Astrocyte (in vitro differentiated cells and primary cell): ENCODE measurements at places on chromosomes 12 and 14. TPM values are rescaled to one million over a fixed set of nuclear protein-coding genes. Genes with fewer than 3 reads are reported as not detected.

- peak overlapping the region; percentile 45 for H3K27ac ChIP-seq
- no peak overlapping the region for H3K4me3 ChIP-seq
- DNase-seq, result no peak
- peaks cover 4% of the 10 kb centered on the region for H3K36me3 ChIP-seq
Measured at GRCh38 chr12:128813883-128814282, 9.9 kb downstream of the SLC15A4 start.

DNA sequence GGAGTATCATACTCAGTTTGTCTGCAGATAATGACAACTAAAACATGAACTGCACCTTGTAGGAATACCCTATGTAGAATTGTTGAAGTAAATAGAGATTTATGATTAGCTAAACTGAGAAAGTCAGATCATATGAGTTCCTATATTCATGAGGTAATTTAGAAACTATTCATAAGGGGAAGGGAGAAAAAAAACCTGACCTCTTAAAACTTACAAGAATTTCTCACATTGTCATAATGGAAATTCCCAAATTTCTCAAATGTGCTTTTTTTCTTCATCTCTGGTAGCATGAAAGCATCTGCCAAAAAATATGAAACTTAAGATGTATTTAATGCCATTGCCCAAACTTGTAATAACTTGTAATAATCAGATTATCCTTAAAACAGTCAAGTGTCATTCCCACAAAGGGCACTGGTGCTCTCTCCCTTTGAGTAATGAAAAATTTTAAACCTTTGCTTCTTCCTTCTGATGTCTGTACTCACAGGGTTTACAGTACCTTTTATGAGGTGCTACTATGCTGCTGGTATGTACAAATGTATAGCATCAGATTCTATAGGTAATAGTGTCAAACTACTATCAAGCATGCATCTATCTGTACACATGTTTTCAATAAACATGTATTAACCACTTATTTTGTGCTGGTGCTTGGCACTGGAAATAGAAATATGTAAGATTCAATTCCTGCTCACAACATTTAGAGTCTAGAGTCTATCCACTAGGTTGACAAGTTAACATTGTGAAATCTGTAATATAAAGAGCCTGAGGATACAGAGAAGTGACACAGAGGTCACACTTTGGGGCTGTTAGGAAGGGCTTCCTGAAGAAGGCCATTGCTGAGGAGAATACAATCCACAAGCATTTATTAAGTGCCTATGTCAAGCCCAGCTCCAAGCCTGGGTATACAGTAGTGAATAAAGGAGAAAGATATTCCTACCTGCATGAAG is 17.4 kb upstream of the DRAM1 start:
- H3K27ac ChIP-seq, result no peak overlapping the region
- peaks cover 3% of the 10 kb centered on the region for H3K4me1 ChIP-seq
- DNase-seq, result no peak
- H3K36me3 ChIP-seq, result no peaks in the 10 kb centered on the region
- no peak overlapping the region for H3K4me3 ChIP-seq

DNA sequence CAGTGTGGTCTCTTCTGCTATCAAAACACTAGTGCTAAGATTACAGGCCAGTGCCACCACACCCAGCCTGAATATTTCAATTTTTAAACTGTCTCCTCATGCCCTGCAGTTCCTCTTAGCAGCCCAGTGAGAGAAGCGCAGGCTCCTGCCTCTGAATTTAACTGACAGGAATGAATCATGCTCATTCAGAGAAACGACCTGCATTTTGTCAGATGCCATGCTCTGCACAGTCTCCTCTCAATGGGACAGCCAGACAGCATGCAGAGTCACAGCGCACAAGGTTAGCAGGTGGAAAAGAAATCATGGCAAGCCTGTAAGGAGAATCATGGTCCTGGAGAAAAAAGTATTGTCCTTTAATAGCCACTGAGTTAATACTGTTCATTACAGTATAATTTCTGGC is 691.0 kb upstream of the SEL1L start:
- DNase-seq, result no peak
- H3K4me3 ChIP-seq, result no peak overlapping the region
- no peaks in the 10 kb centered on the region for H3K4me1 ChIP-seq
- H3K27me3 ChIP-seq, result no peaks in the 10 kb centered on the region
- H3K27ac ChIP-seq, result no peak overlapping the region

The SMAGP gene
- total RNA-seq, result 1.3 and 3.6 TPM in 2 replicates

- no peak for DNase-seq
- peaks cover 28% of the 10 kb centered on the region for H3K4me1 ChIP-seq
- H3K27ac ChIP-seq, result no peak overlapping the region
- H3K27me3 ChIP-seq, result no peaks in the 10 kb centered on the region
- peaks cover 46% of the 10 kb centered on the region for H3K36me3 ChIP-seq
- no peak overlapping the region for H3K4me3 ChIP-seq
Measured at GRCh38 chr12:6329703-6330064, 12.2 kb downstream of the TNFRSF1A start.

- H3K27me3 ChIP-seq, result peaks cover 93% of the 10 kb centered on the region
- H3K4me1 ChIP-seq, result no peaks in the 10 kb centered on the region
- no peak for DNase-seq
- no peak overlapping the region for H3K27ac ChIP-seq
Measured at GRCh38 chr14:60508363-60508706, 611 bp upstream of the SIX6 start.

- no peaks in the 10 kb centered on the region for H3K4me1 ChIP-seq
- H3K27me3 ChIP-seq, result no peaks in the 10 kb centered on the region
Measured at GRCh38 chr12:30707613-30708342, 12.1 kb upstream of the IPO8 start.

The AQP5 gene
- total RNA-seq, result not detected in 2 replicates

DNA sequence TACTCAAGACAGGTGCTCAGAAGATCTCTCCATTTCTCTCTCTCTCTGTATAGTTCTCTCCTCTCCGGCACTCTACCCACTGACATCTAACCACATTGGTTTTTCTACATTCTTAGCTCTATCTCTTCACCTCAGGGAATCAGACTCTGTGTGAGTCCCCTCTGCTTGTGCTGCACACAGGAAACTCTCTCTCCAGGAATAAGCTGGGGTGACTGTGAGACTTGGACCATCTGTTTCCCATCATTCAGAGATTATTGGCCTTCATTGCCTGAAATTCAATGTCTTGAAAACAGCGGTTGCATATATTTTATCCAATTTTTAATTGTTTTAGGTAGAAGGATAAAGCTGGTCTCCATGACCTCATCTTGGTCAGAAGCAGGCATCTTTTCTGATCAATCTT is 105.0 kb downstream of the SLC35F4 start:
- H3K36me3 ChIP-seq, result no peaks in the 10 kb centered on the region
- H3K4me3 ChIP-seq, result no peak overlapping the region
- H3K27me3 ChIP-seq, result no peaks in the 10 kb centered on the region
- DNase-seq, result no peak

GRCh38 chr12:226401-226800 is 12.4 kb upstream of the SLC6A12 start:
- no peak for DNase-seq
- H3K27me3 ChIP-seq, result peaks cover 36% of the 10 kb centered on the region
- H3K4me3 ChIP-seq, result no peak overlapping the region
- H3K4me1 ChIP-seq, result no peaks in the 10 kb centered on the region
- no peaks in the 10 kb centered on the region for H3K36me3 ChIP-seq
- H3K27ac ChIP-seq, result no peak overlapping the region

The STON2 gene
- total RNA-seq, result 39.7 and 52.9 TPM in 2 replicates

DNA sequence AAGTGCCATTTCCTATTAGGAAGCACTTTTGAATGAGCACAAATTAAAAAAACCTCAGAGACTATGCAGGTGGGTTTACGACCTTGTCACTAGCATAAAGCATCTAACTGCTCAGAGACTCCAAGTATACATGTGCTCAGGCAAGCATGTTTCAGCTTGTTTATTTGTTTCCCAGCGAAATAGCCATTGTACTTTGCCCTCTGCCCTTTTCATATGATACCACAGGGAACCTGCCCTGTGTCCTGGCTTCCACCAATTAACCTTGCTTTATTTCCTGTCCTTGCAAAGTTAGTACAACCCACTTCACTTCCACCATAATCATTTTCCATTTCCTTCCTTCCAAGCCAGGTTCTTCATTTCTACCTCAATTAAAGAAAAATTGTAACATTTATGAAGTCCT is 194.9 kb downstream of the DUSP6 start:
- H3K36me3 ChIP-seq, result no peaks in the 10 kb centered on the region
- no peak for DNase-seq
- no peak overlapping the region for H3K4me3 ChIP-seq
- peaks cover 24% of the 10 kb centered on the region for H3K4me1 ChIP-seq
- no peaks in the 10 kb centered on the region for H3K27me3 ChIP-seq
- no peak overlapping the region for H3K27ac ChIP-seq

- DNase-seq, result peak; percentile 22
- H3K36me3 ChIP-seq, result no peaks in the 10 kb centered on the region
- H3K27me3 ChIP-seq, result no peaks in the 10 kb centered on the region
- H3K4me1 ChIP-seq, result peaks cover 9% of the 10 kb centered on the region
Measured at GRCh38 chr14:33432407-33433023, 493.8 kb downstream of the NPAS3 start.

DNA sequence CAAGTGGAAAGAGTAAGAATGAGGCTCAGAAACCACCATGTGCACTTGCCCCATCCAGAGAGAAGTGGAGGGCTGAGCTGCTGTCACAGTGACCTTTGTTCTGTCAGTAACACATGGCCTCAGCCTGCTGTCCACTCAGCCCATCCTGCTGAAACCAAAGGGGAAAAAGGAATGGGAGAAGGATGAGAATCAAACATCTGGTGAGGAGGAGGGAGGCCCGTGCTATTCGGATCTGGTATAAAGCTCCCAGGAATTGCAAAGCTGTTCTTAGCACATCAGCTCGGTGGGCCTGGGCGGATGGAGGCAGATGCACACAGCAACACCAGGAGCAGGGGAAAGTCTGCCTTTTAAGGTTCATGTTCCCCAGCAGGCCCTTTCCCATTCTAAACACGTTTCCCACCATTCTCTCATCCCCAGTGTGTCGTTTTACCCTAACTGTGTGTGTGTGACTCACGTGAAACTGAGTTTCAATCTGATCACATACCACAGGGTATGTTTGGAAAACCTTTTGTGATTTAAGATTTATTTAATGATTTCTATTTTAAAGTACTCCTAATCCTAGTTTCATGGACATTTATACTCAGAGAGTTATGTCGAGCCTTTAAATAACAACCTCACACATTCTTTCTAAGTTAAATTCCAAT is 36.8 kb downstream of the RTRAF start:
- H3K27ac ChIP-seq, result peak overlapping the region; percentile 76
- no peak overlapping the region for H3K4me3 ChIP-seq
- H3K36me3 ChIP-seq, result peaks cover 2% of the 10 kb centered on the region
- DNase-seq, result no peak
- H3K27me3 ChIP-seq, result no peaks in the 10 kb centered on the region

DNA sequence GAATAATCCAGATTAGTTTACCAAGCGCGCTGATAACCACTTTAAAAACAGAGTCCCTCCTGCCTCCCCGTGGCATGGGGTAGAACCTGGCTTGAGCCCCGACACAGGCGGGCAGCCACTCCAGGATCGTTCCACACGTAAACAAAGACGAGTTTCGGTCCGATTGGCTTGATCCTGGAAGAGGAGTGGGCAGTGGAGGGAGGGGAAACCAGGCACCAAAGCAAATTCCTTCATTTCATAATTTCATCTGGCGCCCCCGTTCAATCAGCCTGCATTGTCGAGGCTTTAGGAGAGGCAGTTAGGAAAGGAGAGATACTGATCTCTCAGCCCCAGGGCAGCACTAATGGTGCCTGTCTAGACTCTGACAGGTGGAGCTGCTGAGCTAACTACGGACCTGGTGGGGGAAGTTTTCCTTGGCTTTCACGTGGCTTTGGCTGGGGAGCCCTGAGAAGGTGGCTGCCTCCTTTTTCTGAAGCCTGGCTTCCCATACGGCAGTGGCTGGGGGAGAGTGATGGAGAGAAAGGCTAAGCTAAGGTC is 751 bp upstream of the GPRC5A start:
- peaks cover 16% of the 10 kb centered on the region for H3K4me1 ChIP-seq
- peak overlapping the region; percentile 65 for H3K4me3 ChIP-seq
- no peaks in the 10 kb centered on the region for H3K36me3 ChIP-seq
- H3K27me3 ChIP-seq, result no peaks in the 10 kb centered on the region
- DNase-seq, result peak; percentile 68
- H3K27ac ChIP-seq, result peak overlapping the region; percentile 90

DNA sequence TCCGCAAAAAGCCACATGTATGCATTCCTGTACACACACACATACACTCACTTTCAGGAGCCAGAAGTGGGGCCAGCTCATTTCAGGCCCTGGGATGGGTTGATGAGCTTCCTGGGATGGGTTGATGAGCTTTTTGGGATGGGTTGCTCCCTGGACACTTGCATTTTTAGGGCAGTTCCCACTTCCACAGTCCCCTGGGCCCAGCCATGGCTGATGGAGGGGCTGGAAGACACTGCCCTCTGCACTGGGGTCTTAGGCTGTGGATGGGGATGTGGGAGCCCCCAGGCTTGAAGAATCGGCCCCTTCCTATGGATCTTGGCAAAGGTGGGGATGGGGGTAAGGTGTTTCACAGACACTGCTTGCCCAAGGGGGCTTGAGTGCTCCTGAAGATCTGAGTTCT is 12.7 kb downstream of the ACVRL1 start:
- H3K4me1 ChIP-seq, result no peaks in the 10 kb centered on the region
- DNase-seq, result no peak
- no peaks in the 10 kb centered on the region for H3K36me3 ChIP-seq
- no peak overlapping the region for H3K4me3 ChIP-seq
- no peak overlapping the region for H3K27ac ChIP-seq

- no peaks in the 10 kb centered on the region for H3K4me1 ChIP-seq
- no peaks in the 10 kb centered on the region for H3K36me3 ChIP-seq
- H3K27ac ChIP-seq, result no peak overlapping the region
Measured at GRCh38 chr12:6438345-6438744, 6.4 kb upstream of the CD27 start.

The RASSF9 gene
- 0.62 and 0.68 TPM in 2 replicates for total RNA-seq

DNA sequence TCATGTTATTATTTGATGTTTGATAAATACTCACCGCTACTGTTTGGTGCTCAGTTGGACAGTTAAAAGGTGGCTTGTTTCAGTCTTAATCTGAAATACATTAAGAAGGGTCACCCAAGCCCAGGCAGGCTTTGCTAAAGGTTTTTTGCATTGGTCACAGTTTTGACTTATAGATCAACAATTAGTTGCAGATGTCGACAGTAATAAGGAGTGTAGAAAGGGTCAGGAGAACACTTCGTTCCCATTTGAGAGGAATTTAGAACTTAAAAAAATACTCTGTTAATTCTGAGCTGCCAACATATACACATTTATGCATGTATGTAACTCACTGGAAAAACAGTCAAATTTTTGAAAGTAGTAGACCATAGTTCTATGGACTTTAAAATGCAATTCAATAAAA is 130.3 kb downstream of the TMEM30B start:
- H3K27me3 ChIP-seq, result no peaks in the 10 kb centered on the region
- peak overlapping the region; percentile 65 for H3K27ac ChIP-seq
- H3K36me3 ChIP-seq, result no peaks in the 10 kb centered on the region
- H3K4me3 ChIP-seq, result no peak overlapping the region
- no peak for DNase-seq
- H3K4me1 ChIP-seq, result peaks cover 56% of the 10 kb centered on the region

The SERPINA5 gene
- total RNA-seq, result 0.23 and 0.36 TPM in 2 replicates
